ENCODE measurements at places on chromosomes 5 and 9.
A peak's percentile ranks its signal among the peaks of the same experiment; 100 is the strongest.

DNA sequence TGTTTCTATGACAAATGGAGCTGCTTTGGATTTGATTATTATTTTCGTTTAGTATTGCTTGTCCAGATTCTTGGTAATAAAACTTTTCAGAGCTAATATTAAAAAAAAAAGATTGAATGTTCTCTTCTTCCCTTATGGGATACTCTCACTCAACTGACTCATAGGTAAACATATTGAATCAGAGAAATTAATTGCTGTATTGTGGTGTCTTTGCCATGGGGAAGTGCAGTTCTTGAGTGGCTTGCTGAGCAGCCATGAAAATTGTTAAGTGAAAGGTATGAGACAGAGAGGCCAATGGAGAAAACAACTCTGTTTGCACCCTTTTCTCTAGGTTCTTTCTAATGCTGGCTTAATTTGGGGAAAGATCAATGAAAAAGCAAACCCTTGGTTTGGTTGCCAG is 149.9 kb upstream of the HMHB1 start:
- DNase-seq: no peak

GRCh38 chr9:133658442-133659431 is 22.6 kb downstream of the DBH start:
- no peak for DNase-seq

- no peak for DNase-seq
These were observed 26.2 kb downstream of the NREP start for GRCh38 chr5:111730659-111731382.

- DNase-seq: no peak
These were observed 9.2 kb downstream of the INSYN2B start for GRCh38 chr5:169970911-169971765.

DNA sequence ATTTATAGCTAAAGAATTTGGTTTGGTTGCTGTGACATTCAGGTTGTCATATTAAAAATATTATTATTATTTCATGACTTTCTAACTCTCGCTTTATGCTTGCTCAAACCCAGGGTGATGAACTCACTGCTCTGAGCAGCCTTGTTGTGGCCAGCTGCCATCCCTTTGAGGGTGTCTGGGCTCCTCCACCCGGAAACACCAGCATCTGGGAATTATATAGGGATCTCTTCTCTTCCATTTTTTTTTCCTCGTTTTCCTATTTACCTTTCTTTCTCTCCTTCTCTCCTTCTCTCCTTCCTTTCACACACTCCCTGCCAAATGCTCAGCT is 355.8 kb upstream of the SMARCA2 start:
- DNase-seq: no peak

DNA sequence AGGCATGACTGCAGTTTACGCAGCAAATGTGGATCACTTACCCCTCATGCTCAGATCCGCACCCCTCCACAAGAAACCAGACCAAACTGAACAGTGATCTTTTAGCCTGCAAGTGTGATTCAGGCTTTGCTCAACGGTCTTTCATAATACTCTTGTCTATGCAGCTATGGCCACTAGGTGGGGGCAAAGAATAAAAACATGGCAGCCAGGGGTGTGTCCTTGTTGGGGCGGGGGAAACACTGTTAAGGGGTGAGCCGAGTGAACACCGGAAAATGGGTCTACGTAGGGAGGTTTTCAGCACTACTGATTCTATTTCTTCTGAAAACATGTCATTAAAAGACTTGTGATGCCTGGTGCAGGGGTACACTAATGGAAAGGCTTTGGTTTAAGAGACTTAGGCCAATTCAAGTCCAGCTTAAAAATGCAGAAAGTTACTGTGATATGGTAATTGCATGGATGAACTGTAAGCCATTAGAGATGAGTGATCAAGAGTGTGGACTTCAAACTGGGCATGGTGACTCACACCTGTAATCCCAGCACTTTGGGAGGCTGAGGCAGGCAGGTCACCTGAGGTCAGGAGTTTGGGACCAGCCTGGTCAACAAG is 49.9 kb upstream of the GPR151 start:
- DNase-seq: peak; percentile 42

- DNase-seq: no peak
These were observed 84.6 kb downstream of the ANKRD55 start for GRCh38 chr5:56148453-56148971.

DNA sequence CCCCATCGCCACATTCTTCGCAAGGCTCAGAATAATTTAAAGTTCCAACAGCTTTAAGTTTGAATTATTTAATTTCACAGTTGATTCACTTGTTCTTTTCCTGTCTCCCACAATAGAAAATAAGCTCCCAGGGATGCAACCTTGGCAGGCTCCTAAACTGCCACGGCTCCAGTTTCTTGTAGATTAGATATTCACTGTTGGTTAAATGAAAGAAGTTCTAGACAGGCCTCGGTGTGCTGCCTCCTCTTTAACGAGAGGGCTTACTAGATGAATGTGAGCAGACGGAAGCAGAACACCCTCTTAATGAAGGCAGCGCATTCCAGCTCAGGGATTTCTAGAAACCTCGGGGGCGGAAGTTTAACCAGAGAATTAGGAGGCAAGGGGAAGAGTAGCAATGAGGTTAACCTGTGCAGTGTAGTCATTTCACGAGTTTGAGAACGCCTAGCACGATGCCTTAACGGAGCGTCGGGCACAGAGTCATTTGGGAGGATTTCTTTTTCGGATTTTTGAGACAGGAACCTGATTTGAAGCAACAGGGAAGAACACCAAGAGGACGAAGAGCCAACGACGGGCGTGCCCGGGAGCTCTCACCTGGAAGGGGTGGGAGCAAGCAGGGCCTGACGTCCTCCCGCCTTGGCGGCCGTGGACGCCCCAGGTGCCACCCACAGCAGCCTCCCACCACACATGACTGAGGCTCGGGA is 637 bp upstream of the SMC5 start:
- no peak for DNase-seq

Measured in CD4-positive, alpha-beta memory T cell (primary cell).